NCI-H187 (cell line): ENCODE measurements at places on chromosomes 3 and 15.

GRCh38 chr3:41155834-41156233 is 43.5 kb upstream of the CTNNB1 start:
- DNase-seq: no peak

- no peak for DNase-seq
These were observed 252.2 kb upstream of the TBL1XR1 start for GRCh38 chr3:177449360-177450006.

DNA sequence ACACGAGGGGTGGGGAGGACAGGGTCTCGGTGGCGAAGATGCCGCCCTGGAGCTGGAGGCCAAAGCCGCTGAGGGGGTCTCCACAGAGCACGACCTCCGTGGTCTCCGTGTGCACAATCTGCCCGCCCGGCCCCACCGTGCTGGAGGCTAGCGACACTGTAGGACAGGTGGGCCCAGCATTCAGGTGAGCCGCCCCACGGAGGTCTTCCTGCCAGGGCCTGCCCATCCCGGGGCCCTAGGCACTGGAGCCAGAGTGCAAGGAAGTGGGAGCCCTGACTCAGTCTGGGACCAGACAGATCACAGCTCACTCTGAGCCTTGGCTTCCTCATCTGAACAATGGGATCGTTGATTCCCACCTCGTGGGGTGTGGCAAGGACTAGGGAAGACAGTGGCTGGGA is 25.8 kb downstream of the GRIP2 start:
- no peak for DNase-seq

GRCh38 chr15:92608866-92609700 is 46.5 kb downstream of the FAM174B start:
- no peak for DNase-seq

DNA sequence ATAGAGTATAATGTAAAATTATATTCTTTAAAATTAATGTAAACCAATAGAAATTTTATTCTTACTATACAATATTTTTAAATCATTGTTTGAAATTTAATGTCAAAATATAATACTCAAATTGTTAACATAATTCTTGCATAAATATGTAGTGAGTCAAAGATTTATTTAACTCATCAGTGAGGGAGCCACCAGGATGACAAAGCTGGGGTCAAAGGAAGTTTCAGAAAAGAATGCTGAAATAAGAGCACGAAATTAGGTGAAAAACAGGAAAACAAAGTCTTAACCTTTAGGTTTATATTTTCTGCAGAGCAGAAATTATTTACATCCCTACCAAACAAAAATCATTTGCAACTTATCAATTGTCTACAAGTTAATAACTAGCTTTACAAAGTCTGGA is 74.1 kb downstream of the DIPK2A start:
- no peak for DNase-seq

GRCh38 chr15:89675606-89676005 is 3.6 kb downstream of the PLIN1 start:
- DNase-seq: no peak
